ENCODE measurements at places on chromosomes 4 and X.
A peak's percentile ranks its signal among the peaks of the same experiment; 100 is the strongest.

GRCh38 chr4:98006814-98007412 is 136.4 kb downstream of the STPG2 start:
- no peak for DNase-seq

DNA sequence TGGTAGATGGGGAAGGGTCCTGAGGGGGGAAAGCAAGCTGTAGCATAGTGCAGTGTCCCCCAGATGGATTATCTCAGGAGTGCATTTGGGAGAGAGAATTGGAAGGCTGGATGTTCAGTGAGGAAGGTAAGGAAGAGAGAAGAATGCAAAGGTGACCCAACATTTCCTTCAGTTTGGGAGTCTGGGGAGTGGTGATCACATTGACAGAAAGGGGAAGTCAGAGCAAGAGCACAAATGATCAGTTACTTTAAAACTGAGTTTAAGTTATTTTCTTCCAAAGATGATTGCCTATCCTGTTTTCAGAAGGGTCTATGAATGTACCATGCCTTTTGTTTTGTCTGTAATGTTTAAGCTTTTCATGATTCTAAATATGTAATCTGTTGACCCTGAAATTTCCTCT is 47.6 kb downstream of the ARHGAP10 start:
- no peak for DNase-seq

DNA sequence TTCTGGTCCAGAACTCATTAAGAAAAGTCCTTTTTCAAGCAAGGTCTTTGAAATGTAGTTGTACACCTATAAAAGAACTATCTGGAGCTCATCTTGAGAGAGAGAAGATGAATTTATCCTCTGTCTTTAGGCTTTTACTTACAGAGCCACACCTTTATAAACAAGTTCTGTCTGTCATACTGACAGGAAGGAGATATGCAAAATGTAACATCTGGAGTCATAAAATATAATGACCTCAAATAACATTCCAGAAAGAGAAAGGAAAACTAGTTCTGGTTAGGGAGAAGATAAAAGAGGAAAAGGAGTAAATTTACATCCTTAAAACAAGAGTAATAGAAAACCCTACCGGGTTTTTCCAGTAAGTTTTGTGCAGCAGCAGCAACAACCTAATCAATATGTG is 1.3 kb downstream of the INPP4B start:
- no peak for DNase-seq

GRCh38 chr4:177339477-177340374 is 30.1 kb downstream of the NEIL3 start:
- peak; percentile 16 for DNase-seq

GRCh38 chr4:23337292-23337691 is 552.6 kb downstream of the PPARGC1A start:
- DNase-seq: no peak

DNA sequence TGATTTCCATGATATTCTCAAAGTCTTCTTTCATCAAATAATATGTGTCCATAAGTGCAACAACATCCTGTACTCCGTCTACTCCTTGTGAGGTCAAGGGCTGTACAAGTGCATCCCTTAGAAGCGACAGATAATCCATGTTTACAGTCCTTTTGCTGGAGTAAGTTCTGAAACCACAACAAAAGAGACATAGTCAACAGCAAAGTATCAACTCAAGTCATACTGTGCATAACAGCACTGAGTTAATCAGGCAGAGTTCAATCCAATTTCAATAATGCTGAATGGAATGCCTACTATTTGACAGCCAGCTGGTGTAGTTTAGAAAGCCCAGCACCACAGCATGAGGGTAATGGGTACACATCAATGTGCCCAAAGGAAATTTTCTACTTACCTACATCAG is 74.5 kb downstream of the RFC1 start:
- DNase-seq: no peak

DNA sequence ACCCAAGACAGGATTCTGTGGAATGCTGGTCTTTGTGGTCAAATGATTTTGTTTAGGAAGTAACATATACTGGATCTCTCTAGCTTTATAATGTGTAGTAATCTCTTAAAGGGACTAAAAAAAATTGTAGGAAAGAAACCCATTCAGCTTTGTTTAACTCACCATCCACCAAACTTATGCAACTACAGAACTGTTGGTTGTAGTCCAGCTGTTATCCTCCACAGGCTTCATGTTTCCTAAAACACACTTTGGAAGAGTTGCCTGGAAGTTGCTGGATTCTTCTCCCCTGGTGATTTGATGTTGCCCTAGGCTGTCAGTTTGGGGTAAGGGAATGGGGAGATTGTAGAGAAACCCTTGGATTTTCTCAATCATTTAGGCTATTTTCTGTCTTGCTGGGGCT is 89.3 kb downstream of the RLIM start:
- DNase-seq: no peak

DNA sequence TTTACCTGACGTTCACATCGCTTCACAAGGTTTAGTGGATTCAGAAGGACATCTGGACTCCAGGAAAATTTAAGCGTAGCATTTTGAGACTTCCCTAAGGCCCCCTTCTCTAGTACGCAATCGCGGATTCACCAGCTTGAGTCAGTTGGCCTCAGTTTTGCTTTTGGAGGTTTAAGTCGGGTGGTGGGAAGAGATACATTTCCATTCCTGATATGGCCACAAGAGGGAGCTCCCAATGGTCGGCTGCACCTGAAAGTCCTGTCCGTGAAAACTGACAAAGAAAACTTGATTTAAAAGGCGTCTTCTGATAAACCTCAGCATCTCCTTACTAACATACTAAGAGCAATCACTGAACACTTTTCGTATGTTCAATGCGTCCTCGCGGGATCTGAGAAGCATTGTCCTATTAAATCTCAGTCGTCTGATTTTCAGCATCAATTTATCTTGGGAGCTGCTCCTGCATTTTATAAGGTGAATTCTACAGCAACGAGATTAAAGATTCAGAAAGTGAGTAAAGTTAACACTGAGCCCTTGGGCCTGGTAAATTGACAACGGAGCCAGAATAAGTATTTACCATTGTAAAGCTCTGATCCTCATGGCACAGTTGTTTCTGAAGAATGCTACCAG is 50.6 kb downstream of the LGI2 start:
- peak; percentile 39 for DNase-seq

DNA sequence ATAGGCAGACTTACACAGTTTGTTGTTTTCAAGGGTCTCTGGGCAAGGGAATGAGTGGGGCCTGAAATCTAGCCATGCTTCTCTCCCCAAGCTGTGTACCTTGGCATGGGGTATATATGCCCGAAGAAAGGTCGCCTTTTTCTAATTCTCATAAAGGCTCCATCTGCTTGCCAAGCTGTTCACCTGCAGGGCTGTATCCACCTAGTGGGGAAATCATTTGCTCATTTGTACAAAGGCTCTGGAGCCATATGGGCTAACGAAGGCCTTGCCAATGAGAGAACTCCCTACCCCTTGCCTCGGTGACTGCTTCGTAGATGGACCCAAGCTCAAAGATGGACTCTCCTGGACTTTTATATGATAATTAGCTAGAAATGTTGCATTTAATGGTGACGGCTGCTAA is 1097.0 kb downstream of the PDHA2 start:
- no peak for DNase-seq

Data from HFF-Myc (cell line).